ENCODE measurements at places on chromosomes 3 and 15. TPM values are rescaled to one million over a fixed set of nuclear protein-coding genes. Genes with fewer than 3 reads are reported as not detected.

GRCh38 chr15:42024303-42024702 is 3.5 kb upstream of the PLA2G4E start:
- DNase-seq, result no peak

Gene ERC2
- total RNA-seq, result not detected

Gene SKIL
- total RNA-seq, result 26.8 TPM

- peak; percentile 1 for DNase-seq
These were observed 839.5 kb downstream of the EPHA3 start for GRCh38 chr3:89946884-89947283.

Gene PSTPIP1
- total RNA-seq, result not detected

Gene STRIT1
- not detected for total RNA-seq

Measured in MG63 (cell line).